AG04449 (cell line): ENCODE measurements at places on chromosomes 16 and 17.

DNA sequence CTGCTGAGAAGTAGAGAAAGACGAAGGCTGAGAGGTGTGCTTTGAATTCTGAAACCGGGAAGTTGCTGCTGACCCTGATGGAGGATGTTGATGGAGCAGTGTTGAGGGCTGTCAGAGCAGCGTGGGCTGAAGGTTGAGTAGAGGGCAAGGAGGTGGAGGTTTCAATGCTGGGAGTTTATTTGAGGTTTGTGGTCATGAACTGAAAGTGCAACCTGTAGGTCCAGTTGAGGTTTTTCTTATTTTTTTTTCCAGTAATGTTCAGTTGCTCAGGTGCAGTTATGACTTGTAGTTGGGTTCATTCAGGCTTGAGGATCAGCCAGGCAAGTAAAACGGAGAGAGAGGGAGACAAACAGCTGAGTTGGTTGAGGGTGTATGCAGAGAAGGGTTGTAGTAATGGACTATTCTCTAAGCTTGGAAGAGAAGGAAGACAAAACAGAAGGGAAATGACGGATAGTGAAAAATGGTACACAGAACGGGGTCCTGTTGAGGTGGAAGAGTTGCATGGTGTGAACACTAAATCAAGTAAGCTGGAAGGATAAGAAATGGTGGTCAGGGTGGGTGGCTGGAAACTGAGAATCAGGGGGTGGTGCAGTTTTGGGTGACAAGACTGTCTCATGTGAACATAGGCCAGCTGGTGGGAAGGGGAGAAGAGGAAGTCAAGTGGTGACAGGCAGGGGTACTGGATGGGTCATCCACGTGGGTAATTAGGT lies 8.7 kb upstream of the UBE2G1 start:
- DNase-seq: no peak

DNA sequence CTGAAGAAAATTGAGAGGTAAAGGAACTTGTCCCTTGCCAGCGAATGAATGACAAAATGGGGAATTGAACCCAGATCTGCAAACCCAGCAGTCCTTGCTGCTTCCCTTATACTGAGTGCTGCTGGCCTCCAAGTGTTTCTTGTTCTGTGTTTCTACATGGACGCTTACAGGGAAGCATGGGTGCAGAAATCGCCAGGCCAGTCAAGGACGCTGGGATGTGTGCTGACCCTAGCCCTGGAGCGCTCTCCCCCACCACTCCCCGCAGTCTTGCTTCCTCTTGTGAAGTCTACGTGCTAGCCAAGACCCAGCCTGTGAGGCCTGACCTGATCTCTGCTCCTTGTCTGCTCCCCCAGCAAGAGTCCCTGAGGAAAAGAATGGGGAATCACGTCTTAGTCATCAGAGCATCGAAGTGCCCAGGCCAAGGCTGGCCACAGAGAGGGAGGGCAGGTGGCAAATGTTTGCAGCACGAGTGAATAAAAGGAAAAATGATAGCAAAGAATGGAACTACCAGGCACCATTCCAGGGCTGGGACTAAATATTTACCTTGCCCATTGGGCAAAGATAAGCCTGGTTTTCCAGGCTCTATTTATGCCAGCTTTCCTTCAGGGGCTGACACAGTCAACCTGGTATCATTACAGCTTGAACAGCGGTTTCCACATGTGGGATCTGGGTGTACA lies 17.4 kb downstream of the CA4 start:
- no peak for DNase-seq

DNA sequence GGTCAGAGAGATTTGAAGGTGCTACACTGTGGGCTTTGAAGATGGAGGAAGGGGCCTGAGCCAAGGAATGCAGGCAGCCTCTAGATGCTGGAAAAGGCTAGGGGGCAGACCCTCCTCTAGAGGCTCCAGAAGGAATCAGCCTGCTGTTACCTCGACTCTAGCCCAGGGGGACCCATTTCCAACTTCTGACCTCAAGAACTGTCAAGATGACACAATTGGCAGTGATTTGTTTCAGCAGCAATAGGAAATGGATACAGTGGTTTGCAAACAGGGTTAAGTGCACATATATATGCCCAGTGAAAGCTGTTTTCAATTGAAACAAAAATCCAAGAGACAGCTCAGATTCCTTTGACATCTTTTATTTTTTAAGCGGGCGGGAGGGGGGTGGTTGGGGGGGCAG lies 3.7 kb upstream of the ZDHHC1 start:
- DNase-seq: no peak

DNA sequence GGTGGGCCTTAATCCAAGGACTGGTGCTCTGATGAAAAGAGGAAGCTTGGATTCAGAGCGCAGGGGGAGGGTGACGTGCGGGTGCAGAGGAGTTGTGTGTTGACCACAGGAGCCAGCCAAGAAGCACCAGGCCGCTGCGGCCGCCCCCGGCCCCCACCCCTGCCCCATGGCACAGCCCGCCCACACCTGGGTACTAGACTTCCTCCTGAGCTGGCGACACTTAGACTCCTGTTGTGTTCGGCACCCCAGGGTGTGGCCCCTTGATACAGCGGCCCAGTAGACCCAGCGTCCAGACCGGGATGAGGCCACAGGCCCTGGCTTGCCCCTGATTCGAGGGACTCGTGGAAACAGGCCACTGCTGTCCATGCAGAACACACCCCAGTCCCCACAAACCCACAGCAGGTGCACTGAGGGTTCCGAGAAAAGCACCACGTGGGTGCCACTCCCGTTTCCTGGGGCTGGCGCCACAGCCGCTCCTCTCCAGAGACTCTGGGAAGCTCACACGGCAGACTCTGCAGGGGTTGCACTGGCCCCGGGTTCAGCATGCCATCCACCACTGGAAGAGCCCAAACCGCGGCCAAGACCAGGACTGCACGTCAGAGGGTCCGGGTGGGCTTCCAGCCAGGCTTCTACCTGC lies 5.7 kb upstream of the SNAI3 start:
- no peak for DNase-seq

DNA sequence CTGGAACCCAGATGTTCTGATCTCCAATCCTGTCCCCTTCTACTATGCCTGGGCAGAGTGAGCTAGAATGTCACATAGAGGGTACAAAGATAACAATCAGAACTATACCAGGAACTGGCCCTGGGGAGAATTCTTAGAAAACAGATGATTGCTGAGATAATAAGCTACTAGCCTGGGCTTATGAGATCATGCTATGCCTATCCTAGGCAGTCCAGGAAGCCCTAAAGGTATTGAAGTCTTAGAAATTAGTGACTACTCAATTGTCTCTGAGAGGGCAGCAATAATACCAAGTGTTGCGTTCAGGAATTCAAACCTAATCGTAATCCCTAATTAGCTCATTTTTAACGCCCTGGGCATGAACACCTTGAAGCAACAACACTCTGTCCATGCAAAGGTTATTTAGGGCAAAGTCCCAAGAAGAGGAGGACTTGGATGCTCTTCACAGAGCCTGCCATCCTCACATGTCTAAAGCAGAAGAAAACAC lies 77.1 kb downstream of the MMD start:
- no peak for DNase-seq

DNA sequence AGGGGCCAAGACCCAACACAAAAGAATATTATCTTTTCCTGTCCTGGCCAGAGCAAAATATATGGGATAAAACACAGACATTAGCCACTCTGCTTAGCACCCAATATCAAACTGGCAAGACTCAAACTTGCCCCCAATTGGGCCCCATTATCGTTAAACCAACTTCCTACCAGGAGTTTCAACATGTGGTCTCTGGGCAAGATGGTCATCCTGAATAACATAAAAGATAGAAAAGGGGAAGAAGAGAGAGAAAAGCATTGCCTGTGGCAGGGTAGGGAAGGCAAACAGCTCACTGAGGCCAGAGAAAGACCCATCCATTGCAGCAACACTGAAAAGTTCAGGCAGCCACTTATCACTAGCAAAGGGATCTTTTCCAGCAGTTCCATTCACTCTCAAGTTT lies 502.1 kb downstream of the KIF2B start:
- no peak for DNase-seq

DNA sequence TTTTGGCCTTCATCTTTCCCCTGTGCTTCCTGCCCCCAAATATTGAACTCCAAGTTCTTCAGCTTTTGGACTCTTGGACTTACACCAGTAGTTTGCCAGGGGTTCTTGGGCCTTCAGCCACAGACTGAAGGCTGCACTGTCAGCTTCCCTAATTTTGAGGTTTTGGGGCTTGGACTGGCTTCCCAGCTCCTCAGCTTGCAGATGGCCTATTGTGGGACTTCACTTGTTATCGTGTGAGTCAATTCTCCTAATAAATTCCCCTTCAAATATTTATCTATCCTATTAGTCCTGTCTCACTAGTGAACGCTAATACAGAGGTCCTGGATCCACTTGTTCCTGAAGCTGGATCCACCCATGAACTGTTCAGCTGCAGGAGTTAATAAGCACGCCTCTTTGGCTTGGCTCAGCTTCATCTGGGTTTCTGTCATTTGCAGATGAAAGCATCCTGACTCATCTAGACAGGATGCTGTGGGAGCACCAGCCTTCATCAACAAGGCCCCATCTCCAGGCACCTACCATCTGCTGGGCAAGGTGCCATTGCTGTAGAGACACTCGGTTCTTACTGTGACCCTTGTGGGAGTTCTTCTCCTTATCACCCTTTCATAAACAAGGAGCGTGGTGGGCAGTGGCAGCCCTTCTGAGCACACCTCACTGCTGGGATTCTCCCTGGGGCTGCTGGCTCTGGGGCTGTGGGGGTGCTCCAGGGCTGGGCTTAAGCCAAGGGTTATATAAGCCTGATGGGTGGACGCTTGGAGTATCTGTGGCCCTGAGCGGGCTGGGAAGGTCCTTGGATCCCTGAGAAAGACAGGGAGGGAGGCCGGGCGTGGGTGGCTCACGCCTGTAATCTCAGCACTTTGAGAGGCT lies 23.1 kb downstream of the LAT start:
- no peak for DNase-seq

GRCh38 chr16:73697336-73697735 lies 599.3 kb upstream of the PSMD7 start:
- DNase-seq: no peak

- DNase-seq: no peak
These were observed 2.8 kb downstream of the BRD7 start for GRCh38 chr16:50365791-50366575.

DNA sequence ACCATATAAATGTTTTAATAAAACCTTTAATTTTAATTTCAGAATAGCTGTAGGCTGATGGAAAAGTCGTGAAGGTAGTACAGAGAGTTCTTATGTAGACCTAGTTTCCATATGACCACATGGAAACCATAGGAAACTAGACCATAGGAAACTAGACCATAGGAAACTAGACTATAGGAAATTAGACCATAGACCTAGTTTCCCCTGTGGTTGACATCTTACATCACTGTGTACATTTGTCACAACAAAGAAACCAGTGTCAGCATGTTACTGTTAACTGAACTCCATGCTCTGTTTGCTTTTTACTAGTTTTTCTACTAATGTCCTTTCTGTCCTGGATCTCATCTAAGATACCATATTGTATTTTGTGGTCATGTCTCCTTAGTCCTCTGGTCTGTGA lies 14.6 kb downstream of the NUDT7 start:
- no peak for DNase-seq
